ENCODE measurements at places on chromosomes 11 and 22. TPM values are rescaled to one million over a fixed set of nuclear protein-coding genes. Genes with fewer than 3 reads are reported as not detected.

DNA sequence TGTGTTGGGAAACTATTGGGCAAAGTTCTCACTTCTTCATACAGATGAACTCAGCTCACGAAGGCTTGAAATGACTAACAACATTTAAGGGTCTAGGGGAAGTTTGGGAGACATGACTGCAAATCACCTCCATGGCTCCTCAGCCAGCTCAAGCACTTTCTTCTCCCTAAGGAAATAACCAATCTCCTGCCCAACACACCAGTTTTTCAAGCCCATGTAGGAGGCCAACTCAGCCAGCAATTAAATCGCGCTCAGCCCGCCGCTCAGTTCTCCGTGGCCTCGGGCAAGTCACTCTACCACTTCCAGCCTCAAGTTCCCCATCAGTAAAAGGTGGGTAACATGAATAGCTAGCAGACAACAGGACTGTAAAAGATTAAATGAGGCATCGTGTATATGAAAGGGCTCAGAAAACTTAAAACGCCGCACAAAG lies 796 bp downstream of the POLDIP3 start:
- no peak for DNase-seq

GRCh38 chr11:110430267-110431050 lies 711 bp downstream of the FDX1 start:
- DNase-seq: no peak

DNA sequence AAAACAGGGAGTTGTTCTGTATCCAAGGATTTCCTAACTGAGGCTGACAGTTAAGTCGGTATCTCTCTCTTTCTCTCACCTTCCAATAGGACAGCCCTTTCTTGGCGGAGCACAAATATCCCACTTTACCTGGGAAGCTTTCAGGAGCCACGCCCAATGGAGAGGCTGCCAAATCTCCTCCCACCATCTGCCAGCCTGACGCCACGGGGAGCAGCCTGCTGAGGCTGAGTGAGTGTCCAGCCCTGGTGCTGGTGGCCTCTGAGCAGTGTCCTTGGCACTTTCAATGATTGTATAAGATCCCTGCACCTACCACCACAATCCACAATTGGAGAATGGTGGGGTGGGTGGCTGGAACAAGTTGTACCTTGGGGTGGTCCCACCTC lies 33.7 kb downstream of the CYB5R2 start:
- DNase-seq: no peak

- no peak for DNase-seq
These were observed 103.5 kb downstream of the KCNA4 start for GRCh38 chr11:29913352-29913751.

GRCh38 chr11:74007691-74008372 lies 1.1 kb downstream of the UCP3 start:
- no peak for DNase-seq

DNA sequence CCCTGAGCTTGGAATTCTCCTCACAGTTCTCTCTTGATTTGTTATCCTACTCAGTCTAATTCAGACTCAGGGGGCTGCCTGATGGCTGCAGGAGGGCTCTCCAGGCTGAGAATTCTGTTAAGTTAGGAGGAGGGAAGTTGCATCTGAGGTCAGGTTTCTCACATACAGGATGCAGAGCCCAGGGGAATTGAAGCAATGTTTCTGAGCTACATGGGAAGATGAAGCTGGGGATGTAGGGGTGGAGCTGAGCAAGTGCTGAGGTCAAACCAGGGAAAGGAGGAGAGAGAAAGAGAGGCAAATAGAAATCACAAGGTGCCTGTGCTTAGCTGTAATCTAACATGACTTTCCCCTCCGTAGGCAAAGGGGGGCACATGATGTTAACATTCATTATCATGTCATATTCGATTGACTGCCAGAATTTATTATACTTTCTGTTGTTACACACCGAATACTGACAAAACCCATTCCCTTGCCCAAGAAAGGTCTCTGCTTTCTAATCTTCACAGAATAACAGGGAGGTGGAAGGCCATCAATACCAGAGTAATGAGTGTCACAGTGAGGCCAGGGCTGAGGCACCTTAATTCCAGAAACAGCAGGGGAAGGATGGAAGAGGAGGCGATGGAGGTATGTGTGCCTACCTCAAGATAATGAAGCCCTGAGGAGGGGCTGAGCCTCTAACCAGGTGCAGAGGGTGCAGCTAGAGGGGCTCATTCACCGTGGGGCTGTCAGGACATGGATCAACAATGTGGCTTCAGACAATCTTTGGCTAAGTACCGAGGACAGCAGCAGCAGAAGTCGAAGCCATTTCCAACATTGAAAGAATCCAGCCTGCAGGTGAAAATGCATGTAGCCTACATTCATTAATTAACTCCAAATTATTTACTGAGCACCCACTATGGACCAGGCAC lies 205.4 kb upstream of the SNX19 start:
- DNase-seq: no peak

- no peak for DNase-seq
These were observed 650.0 kb downstream of the BRD1 start for GRCh38 chr22:49177666-49178065.

- no peak for DNase-seq
These were observed 2.2 kb downstream of the TNNT3 start for GRCh38 chr11:1921574-1922141.

DNA sequence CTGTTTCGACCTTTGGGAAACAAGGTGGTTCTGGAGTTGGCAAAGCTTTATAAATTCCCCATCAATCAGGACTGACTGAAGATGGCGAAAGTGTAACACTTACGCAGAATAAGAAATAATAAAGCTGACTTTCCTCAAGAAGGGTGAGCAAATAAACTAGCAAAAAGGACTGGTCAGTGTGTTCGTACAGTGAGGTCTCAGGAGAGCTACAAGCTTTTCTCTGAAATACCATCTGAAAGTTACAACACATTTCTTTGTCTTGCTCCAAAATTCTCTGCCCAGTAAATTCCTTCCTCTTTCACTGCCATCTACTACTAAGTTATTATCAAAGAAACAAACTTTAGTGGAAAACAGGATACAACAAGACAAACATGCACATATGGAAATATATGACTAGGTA lies 13.4 kb downstream of the PITPNB start:
- DNase-seq: no peak

- no peak for DNase-seq
These were observed 195.9 kb downstream of the SNX19 start for GRCh38 chr11:130720232-130721022.

DNA sequence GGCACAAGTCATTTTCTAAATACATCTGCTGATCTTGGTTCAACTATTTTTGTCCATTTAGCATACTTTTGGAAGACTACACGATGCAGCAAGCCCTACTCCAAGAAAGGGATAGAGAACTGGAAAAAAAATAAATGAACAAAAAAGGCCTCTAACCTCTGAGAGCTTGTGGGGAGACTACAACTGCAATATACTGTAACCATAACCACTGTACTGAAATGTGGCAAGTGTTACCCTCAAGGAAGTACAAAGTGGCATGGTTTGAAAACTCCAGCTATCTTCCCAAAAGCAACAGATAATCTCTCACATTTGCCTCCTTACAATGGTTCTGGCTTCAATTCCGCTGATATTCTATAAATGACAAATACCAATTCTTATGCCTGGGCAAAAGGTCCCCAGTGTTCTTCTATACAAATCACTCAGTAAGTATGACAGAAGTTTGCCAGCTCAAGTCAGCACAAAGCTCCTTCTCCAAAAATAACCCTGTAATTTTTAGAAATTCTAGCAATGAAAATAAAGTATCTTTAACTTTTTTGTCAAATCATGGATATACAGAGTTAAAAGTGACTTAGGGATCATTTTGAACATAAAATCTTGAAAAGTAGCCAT lies 22.9 kb downstream of the AMBRA1 start:
- DNase-seq: no peak

DNA sequence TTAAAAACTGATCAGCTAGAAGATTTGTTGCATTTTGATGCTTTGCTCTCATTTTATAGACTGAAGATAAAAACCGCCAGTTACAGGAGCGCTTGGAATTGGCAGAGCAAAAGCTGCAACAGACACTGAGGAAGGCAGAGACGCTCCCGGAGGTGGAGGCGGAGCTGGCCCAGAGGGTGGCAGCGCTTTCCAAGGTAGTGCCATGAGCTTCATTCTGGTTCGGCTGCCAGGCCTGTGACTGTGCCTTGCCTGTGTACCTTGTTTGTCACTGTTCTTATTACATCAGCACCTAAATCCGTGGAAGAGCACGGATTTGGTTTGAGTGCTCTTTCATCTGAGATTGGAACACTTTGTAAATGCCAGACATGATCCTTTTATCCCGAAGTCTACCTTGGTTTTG lies 61.4 kb downstream of the PPFIA1 start:
- DNase-seq: no peak

GRCh38 chr11:118628031-118628430 lies 20.6 kb downstream of the PHLDB1 start:
- no peak for DNase-seq

- no peak for DNase-seq
These were observed 432 bp upstream of the GP1BB start for GRCh38 chr22:19722982-19723231.

Gene ATP5MG
- 45.1 TPM for total RNA-seq

Gene FADS2
- total RNA-seq: 5.6 TPM

Gene ISX
- under 0.01 TPM for total RNA-seq

Gene PNPLA3
- total RNA-seq: 3.1 TPM

Gene TRIM64C
- not detected for total RNA-seq

Gene MICAL2
- 30.9 TPM for total RNA-seq

Gene FAM118B
- 18.7 TPM for total RNA-seq

Gene SPON1
- 34.7 TPM for total RNA-seq

Gene MFNG
- 17.8 TPM for total RNA-seq

Gene PGA3
- 3.7 TPM for total RNA-seq

Gene AMBRA1
- 32.5 TPM for total RNA-seq
